ENCODE measurements at places on chromosomes 13 and 19. TPM values are rescaled to one million over a fixed set of nuclear protein-coding genes. Genes with fewer than 3 reads are reported as not detected.

GRCh38 chr13:110475117-110475516 lies 86.4 kb downstream of the RAB20 start:
- no peak for DNase-seq

Gene DLEU7
- not detected for total RNA-seq

Gene GPR12
- not detected for total RNA-seq

GRCh38 chr13:46359714-46360113 lies 27.3 kb downstream of the RUBCNL start:
- no peak for DNase-seq

Gene KLK4
- 0.84 TPM for total RNA-seq

DNA sequence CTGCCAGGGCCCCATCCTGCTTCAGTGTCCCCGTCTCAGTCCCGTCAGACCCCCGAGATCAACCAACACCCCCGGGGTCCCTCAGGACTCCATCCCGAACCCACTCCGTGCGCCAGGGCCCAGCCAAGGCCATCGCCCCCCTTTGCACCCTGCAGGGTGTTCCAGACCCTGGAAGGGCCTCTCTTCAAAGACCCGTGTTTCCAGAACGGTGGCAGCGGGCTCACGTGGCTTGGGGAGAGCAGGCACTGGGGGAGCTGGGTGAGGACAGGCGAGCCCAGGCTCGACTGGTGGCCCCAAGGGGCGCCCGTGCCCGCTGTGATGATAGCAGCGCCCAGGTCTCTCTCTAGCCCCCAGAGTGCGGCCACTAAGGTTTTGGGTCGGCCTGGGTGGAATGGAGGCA lies 1.4 kb downstream of the KASH5 start:
- no peak for DNase-seq

- DNase-seq = no peak
These were observed 4.7 kb downstream of the PTBP1 start for GRCh38 chr19:801861-802497.

- no peak for DNase-seq
These were observed 234.6 kb downstream of the POSTN start for GRCh38 chr13:37364007-37364406.

- no peak for DNase-seq
These were observed 276.3 kb upstream of the SOX1 start for GRCh38 chr13:111790621-111791020.

DNA sequence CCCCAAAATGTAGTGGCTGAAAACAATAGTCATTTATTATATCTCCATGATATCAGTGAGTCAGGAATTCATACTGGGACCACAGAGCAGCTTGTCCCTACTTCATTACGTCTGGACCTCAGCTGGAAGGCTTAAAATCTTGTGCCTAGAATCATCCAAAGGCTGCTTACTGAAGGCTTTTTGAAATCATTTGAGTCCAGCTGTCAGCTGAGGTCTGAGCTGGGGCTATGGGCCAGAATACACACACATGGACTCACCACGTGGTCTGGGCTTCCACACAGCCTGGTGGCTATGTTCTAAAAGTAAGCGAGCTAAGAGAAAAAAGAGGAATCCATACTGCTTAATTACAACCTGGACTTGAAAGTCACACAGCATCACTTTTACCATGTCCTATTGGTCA lies 209.2 kb downstream of the KCTD12 start:
- no peak for DNase-seq

Gene CACNG6
- total RNA-seq = 0.15 TPM

Gene FGF21
- 0.81 TPM for total RNA-seq

Gene ZNF345
- total RNA-seq = not detected

DNA sequence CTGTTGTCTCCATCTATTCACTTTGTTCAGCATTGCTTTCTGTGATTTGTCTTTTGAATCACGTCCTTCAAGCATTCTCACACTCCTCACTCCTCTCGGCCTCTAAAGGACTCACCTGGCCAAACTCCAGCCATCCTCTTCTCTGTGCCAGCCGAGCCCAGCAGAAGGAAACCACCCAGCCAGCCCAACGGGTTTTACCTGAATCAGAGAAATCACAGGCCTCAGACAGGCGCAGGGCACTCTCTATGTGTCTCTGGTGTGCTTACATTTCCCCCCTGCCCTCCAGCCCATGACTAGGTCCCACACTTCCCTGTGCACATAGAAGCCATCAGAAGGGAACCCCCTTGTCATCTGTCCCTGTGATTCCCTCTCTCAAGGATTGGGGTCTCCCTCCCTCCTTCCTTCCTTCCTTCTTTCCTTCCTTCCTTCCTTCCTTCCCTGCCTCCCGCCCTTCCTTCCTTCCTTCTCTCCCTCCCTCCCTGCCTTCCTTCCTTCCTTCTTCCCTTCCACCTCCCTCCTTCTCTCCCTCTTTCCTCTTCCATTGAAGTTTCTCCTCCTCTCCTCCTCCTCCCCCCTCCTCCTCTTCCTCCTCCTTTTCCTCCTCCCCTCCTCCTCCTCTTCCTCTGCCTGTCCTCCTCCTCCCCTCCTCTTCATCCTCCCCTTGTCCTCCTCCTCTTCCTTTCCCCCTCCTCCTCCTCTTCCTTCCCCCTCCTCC lies 8.8 kb upstream of the ZNF541 start:
- no peak for DNase-seq

- no peak for DNase-seq
These were observed 36.2 kb upstream of the TRPC4 start for GRCh38 chr13:37905736-37906135.

Gene CBLC
- total RNA-seq = 54.3 TPM

DNA sequence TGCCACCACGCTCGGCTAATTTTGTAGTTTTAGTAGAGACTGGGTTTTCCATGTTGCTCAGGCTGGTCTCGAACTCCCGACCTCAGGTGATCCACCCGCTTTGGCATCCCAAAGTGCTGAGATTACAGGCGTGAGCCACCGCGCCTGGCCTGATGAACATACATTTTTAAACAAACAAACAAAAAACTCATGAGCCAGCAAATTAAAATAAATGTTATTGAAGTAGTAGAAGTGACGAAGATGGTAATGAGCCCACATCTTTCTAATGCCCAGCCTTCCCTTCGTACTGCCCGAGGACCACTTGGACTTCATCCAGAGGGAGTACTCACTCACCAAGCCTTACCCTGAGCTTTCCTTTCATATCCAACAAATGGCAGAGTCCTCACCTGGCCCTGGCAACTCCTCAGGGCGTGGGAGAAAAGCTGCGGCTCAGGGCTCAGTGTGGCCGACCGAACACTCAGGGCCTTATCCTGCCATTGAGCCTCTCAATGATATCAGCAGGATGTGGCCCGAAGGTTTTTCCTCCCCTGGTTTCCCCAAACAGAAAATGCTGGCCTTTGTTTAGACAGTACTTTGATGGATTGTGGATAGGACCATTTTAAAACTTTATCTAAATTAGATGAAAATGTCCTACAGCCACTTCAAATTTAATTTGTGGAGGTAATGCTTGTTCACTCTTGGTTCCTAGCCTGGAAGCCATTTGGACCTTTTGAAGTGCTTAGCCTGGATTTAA lies 22.8 kb upstream of the ABCC4 start:
- no peak for DNase-seq

DNA sequence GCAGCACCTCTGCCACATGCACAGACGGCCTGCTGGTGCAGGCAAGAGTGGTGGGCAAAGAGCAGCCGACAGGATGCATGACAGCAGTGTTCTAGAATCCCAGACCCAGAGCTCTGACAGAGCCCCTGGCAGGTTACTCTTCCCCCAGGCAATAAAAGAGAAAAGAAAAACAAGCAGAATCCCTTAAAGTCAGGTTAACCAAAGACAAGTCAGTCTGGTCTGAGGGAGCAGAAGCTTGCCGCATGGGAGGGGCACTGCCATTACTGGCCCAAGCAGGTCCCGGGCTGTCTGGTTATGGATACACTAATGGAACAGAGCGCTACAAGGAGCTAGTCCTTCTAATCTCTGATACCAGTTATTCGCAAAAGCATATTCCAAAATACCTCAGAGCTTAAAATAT lies 36.1 kb upstream of the DOCK9 start:
- no peak for DNase-seq

- DNase-seq = no peak
These were observed 1335.9 kb downstream of the UQCRFS1 start for GRCh38 chr19:27876976-27877512.

GRCh38 chr13:40498461-40498860 lies 168.0 kb downstream of the FOXO1 start:
- no peak for DNase-seq

DNA sequence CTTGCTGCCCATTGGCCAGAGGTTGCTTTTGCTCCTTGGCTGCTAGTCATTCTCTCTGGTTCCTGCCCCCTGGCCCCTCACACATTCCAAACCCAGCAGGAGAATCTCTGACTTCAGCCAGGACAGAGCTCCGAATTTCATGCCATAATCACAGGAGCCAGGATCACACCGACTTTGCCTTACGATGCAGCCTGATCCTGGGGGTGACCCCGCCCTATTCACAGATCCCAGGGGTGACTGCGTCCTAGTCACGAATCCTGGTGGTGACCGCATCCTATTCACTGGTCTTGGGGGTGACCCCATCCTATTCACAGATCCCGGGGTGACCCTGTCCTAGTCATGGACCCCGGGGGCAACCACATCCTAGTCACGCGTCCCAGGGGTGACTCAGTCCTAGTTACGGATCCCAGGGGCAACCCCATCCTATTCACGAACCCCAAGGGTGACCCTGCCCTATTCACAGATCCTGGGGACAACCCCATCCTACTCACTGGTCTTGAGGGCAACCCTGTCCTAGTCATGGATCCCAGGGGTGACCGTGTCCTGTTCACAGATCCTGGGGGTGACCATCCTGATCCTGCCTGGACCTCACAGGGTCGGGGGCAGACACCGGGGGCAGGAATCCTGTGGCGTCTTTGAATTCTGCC lies 7.4 kb upstream of the TEX29 start:
- DNase-seq = no peak

- no peak for DNase-seq
These were observed 95.1 kb downstream of the ATP8A2 start for GRCh38 chr13:25466880-25467279.

Gene IGFL1
- total RNA-seq = not detected

Measured in HCT116 (cell line).